ENCODE measurements at places on chromosomes 7 and 10.
A peak's percentile ranks its signal among the peaks of the same experiment; 100 is the strongest.

DNA sequence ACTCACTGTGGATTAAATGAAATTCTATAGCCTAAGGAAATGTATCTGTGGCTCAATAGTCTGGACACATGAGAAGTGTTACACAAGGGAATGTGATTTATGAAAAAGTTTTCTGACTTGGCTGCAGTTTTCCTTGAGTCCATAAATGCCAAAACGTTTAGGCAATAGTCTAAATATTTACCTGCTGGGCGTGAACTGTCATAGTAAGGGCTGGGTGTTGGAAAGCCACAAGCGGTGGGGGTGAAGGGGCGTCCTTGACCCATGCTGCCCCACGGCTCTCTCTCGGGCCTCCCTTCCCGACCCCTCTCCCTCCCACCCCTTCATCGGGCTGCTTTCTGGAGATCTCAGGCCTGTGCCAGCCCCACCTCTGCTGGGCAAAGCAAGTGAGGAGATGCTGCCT lies 223.7 kb downstream of the BUB3 start:
- no peak for DNase-seq

- DNase-seq, result peak; percentile 16
Observed at GRCh38 chr7:9945131-9945530, 1028.5 kb upstream of the PHF14 start.

- DNase-seq, result no peak
Observed at GRCh38 chr10:97096261-97097083, 89.3 kb downstream of the SLIT1 start.

DNA sequence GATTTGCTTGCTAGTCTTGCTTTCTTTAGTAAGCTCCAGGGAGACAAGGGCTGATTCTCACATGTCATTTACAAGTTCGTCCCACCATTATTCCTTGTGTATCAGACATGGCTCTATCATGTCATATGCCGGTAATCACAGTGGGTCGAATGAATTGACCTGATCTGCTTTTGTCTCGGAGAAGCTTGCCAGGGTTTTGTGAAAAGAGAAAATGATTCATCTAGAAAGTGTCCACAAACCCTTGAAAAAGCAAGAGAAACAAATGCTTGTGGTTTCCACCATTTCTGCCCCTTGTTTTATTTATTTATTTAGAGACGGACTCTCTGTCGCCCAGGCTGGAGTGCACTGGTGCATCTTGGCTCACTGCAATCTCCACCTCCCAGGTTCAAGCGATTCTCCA lies 278.5 kb downstream of the TCF7L2 start:
- DNase-seq, result peak; percentile 73

DNA sequence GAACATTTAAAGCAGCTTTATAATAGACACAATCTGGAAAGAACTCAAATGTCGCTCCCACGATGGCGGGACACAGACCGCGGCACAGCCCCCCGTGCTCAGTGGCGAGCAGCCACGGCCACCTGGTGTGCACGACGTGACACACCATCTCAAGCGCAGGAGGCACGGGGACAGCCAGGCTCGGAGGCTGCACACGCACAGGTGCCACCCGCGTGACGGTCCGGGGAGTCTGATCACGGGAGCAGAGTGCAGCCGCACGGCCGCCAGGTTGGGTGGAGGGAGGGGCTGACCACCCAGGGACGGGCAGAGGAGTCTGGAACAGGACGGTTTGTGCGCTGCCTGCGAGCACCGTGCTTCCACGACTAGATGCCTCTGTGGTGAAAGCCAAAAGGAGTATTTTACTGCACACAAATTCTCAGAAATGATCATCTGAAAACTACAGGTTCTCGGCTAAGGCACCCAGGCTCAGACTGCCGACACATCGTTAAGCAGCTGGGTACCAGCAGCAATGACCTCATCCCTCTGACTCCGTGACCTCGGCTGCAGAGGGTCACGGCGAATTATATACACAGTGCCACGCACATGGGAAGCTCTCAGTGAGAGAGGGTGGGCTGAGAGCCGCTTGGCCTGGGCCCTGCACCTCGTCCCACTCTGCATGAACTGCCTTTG lies 7.5 kb upstream of the GPER1 start:
- no peak for DNase-seq

GRCh38 chr7:117859246-117859812 lies 13.9 kb downstream of the CTTNBP2 start:
- DNase-seq, result no peak
